ENCODE measurements at places on chromosomes 3 and 15.

DNA sequence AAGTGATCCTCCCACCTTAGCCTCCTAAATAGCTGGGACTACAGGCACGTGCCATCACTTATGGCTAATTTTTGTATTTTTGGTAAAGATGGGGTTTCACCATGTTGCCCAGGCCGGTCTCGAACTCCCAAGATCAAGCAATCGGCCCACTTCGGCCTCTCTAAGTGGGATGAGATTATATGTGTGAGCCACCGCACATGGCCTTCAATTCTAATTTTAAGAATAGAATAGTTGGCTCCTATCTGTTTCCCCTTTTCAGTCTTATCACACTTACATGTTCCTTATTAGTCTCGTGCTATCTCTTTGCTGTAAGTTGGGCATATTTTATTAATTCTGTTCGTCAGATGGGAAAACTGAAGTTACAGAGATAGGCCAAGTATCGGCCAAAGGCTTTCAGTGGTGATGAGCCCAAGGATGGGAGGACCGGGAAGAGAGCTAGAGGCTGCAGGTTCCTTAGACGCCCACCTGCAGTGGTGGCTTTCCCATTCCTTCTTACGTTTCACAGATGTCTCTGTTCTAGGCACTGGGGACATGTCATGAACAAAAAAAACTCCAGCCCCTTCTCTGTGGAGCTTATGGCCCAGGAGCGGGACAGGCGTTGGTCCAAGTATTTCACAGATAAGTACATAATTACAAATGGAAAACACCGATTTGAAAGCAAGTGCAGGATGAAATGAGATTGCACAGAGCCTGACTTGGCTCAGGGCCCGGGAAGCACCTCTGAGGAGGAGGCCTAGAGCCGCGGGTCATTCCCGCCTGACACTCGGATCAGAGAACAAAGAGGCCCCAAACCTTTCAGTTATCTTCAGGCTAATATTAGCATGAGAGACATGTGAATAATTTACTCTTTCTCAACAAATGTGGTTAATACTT, 91.1 kb upstream of the KLF13 start:
- no peak for DNase-seq

GRCh38 chr3:23826382-23827064, 20.8 kb downstream of the UBE2E1 start:
- DNase-seq = no peak

DNA sequence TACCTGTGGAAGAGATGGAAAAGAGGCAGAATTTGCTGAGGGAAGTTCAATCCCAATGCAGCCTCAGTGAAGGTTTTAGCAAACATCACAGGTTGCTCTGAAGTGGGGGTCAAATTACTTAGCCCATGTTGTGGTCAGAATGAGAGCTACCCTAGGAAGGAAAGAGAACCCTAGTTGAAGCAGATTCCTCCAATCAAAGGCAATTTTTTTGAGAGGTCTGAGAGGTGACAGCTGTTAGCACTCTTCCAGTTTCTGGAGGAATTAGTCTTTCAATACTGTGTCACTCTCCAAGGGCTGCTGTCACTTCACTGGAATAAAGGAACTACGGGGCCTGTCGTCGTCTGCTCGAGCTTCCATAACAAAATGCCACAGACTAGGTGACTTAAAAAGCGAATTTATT, 584.2 kb upstream of the DPPA4 start:
- no peak for DNase-seq

DNA sequence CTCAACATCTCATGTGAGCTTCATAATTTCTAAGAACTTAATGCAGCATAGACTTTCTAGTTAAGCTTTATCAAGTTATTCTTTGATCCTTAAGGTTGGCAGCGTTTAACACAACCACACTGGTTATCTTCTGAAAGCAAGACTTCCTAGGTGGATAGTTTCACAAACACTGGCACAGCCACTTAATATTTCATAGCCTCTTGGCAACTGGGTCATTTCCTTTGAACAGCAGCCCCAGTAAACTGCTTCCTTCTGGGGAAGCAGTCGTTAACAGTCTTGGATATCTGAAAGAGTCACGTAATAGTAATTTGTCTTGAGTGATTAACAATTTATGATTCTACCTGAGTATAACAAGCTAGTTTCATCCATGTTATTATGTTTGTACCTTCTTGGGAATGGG, 45.9 kb upstream of the ABHD10 start:
- no peak for DNase-seq

- no peak for DNase-seq
Observed at GRCh38 chr15:50425219-50425618, 1.0 kb downstream of the USP8 start.

DNA sequence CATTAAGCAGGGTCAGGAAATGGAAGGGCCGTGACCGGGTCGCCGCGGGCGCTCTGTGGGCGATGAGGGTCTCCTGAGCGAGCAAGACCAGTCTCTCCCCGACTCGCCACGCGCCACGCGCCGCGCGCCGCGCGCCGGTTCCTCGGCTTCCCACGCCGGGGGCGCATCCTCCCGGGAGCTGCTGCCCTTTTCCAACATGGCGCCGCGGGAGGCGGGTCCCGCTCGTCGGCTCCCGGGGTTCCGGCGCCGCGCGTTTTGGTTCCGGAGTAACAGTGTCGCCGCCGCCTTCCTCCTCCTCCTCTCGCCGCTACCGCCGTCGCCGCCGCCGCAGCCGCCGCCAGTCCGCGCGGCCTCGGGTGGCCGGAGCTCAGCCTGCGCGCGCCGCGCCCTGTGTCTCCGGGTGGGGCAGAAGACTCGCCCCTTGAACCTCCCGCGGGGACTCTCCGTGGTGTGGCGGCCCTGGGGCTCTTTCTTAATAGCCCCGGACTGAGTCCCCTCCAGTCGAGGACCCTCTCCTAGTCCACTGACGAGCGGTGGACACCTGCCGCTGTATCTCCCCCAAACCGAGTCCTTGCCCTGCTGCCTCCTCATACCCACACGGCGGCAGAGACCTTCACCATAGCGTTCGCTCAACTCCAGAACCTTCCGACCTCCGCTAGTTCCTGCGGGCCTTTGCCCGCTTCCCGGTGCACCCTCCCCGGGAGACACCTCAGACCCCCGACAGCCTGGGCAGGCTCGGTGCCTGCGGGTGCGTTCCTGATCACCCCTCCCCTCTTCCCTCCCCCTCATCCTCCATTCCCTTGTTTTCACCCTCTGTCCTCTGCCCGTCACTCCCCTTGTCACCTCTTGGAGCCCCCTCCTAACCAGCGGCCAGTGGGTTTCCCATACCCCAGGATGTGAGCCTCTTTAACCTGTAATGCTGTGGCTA, at the start of gene MAP2K5:
MAP2K5 (plus strand) TSS at position 284 of the 928 bp plus-strand sequence; CDS start at position 917, 633 bp downstream.
- DNase-seq = peak; percentile 49

DNA sequence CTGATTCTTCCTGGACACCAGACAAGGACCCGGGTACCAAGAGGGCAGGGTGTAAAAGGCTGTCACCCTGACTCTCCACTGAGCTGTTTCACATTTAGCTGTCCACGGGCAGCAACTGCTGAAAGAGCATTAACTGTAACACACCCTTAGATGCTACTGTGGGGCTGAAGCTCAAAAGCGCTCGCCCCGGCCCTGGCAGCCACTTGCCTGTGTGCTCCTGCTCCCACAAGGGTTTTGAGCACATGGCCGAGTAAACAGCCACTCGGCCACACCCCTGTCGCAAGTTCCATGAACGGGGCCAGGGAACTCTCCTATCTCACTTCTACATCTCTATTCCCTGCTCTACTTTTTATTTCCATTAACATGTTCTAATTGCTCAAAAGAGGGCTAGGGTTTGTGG, 421.7 kb downstream of the TUSC7 start:
- no peak for DNase-seq

GRCh38 chr15:72735111-72735510, 48.4 kb downstream of the ADPGK start:
- DNase-seq = no peak
